ENCODE measurements at places on chromosomes 12 and 14.
A peak's percentile ranks its signal among the peaks of the same experiment; 100 is the strongest.

DNA sequence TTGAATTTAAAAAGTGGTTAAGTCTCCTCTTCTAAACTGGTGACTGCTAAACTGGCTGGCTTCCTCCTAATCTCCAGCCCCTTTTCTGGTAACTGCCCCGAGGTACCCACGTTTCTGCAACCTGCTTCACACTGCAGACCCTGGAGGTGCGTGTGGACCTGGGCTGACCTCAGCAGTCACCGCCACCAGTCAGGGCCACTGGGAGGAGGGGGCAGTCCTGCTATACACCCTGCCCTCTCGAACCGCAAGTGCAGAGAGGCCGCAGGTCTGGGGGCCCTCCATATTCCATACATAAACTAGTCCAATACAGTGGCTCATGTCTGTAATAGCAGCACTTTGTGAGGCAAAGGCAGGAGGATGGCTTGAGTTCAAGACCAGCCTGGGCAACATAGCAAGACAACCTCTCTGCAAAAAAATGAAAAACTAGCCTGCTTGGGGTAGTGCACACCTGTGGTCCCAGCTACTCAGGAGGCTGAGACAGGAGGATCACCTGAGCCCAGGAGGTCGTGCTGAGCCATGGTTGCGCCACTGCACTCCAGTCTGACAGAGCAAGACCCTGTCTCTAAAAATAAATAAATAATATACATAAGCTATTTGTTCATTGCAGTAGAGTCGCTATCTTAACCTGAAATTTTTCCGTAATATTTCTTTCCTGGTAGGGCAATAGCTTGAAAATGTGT is 25.6 kb downstream of the VPS37B start:
- no peak for DNase-seq

DNA sequence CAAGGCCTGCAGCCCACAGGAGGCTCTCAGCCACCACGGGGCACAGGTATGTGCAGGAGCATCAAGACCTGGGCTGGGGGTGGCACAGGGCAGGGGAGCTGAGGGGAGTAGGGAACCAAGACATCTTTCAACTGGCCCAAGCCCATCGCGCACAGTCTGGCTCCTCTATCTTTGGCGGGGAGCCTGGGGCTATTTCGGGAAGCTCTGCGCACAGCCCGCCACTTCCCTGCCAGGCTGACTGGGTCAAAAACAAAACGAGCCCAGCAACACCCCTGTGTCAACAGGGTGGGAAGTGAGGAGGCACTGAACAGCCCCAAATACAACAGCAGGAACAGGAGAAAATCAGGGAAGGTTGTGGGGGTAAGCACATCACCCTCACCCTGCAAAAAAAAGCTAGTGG is 83.9 kb downstream of the ARL6IP4 start:
- DNase-seq, result no peak

GRCh38 chr12:7058850-7059395 is 1.6 kb upstream of the C1S start:
- DNase-seq, result no peak

DNA sequence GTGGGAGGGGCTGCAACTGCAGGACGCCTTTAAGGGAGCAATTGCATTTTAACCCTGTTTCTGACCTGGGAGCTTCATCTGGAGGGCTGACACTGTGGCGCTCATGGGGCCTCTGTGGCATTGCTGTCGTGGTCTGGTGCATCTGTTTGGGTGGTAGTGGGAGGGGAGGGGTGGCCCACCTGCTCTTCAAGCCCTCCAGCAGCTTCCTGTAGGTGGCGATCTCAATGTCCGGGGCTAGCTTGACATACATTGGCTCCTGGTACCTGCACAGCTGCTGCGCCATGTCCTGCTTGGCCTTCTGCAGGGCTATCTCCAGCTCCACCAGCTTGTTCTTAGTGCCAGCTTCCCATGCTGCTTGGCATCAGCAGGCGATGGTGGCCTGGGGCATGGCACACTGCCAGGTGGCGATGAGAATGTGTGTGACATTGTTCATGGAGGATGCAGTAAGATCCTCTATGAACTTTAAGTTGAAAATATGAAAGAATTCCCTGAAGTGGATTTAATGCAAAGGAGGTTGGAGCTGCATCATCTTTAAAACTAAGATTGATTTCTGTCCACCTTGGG is 7.7 kb upstream of the KRT82 start:
- DNase-seq, result no peak

- DNase-seq, result no peak
Observed at GRCh38 chr12:62912644-62913043, 22.3 kb downstream of the PPM1H start.

GRCh38 chr12:98591209-98591608 is 2.3 kb upstream of the SLC25A3 start:
- DNase-seq, result no peak

DNA sequence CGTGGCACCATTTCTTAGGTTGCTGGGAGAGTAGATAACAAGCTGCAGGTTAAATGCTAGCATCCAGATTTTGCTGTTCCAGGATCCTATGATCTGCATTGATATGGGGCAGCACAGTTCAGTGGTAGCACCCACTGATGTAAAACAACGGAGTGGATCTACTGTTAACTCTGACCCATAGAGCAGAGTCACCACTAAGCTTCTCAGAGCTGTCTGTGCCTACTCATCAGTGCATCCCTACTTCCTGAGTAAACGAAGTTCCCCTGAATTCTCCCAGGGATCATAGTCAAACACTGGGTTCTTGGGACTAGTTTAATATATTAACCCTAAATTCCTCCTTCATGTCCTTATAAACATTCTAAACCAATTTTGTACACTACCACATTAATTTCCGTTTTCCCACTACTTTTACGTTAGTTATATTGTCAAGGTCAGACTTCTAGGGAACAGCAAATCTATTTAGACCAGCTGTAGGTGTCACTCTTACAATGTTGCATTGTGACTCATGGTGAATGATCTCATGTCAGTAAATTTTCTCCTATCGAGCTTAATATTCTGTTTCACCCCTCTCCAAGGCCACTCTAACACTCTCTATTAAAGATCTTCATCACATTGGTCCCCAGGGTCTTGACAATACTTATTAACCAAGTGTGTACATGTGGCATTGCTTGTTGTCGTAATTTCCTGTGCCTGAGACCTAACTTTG is 10.3 kb downstream of the RERGL start:
- no peak for DNase-seq

GRCh38 chr12:93197067-93197593 is 180.6 kb upstream of the NUDT4 start:
- no peak for DNase-seq

- DNase-seq, result no peak
Observed at GRCh38 chr12:104695453-104696148, 238.9 kb downstream of the CHST11 start.

DNA sequence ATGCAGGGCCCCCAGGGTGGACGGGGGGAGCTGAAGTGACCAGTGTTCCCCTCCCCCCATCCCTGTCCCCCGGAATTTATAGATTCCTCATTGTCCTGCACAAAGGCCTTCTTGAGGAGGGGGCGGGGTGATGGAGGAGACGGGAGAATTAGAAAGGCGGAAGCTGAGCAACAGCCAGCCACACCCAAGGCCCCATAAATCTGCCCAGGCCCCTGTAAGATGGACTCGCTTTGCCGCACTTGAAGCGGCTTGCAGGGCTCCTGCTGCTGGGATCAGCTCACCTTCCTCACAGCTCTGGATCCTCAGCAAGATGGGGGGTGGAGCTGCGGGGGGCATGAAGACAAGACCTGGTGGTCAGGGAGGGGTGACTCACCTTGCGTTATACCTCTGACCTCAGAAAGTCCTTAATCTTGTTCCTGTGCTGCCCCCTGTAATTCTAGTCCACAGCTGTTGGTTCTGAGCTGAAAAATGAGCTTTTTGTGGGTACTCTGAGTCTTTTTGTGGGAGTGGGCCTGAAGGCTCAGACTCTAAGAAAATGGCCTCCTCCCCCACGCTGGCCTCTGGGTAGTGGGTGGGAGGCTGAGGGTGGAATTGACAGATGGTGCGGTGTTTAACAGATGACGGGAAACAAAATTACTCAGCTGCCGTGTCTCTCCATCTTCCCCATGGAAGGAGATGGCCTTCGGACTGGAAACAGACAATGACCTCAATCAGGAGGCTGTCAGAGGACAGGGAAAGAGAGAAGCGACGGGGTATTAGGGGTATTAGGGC is 15.8 kb upstream of the ANKRD33 start:
- peak; percentile 43 for DNase-seq

GRCh38 chr12:131942671-131943070 is 7.1 kb upstream of the EP400 start:
- DNase-seq, result no peak

GRCh38 chr14:33958605-33959226 is 7.8 kb upstream of the EGLN3 start:
- no peak for DNase-seq

DNA sequence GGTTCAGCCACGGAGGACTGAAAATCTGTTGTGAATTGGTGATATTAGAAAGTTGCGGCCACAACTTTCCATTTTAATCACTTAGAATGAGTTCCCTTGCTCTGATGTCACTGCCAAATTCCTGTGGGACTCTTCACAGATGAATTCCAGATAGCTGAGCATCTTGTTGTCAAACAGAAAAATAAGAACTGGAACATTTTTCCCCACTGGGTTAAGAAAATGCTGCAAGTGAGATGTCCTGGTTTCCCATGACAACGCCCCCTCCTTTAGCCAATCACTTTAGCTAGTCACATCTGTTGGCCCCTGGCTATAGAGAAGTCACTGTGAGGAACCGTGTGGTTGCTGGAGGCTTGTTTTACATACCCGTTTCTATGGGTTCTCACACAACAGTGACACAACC is 135.9 kb downstream of the KTN1 start:
- peak; percentile 63 for DNase-seq

GRCh38 chr12:124039276-124039675 is 66.3 kb downstream of the ZNF664 start:
- no peak for DNase-seq

- DNase-seq, result no peak
Observed at GRCh38 chr12:23893611-23894010, 55.9 kb downstream of the SOX5 start.

Data from eye (tissue), 1 donor.